Activated naive CD4-positive, alpha-beta T cell treated with anti-CD3 and anti-CD28 coated beads, Interleukin-2, amount 50 U/mL, for 16 hours (primary cell): ENCODE measurements at places on chromosomes 3 and 15.

- no peak for DNase-seq
These were observed 26.1 kb downstream of the RASGRP1 start for GRCh38 chr15:38538328-38539007.

DNA sequence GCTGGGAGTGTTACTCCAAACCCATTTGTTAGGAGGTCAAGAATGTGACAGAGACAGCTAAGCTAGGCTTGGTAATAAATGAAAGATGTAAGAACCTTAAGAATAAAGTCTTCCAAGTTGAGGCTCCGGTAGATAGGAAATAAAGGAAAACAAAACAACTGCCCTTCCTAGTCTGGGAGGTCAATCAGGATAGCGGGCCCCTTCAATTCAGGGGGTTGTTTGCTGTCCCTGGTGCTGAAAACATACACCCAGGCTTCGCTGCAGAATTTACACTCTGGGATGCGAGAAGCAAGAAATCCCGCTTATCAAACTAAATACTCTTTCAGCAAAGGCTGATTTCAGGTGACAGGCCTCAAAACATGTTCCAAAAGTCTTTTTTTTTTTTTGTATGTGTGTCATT is 393.4 kb downstream of the NTRK3 start:
- DNase-seq = no peak

DNA sequence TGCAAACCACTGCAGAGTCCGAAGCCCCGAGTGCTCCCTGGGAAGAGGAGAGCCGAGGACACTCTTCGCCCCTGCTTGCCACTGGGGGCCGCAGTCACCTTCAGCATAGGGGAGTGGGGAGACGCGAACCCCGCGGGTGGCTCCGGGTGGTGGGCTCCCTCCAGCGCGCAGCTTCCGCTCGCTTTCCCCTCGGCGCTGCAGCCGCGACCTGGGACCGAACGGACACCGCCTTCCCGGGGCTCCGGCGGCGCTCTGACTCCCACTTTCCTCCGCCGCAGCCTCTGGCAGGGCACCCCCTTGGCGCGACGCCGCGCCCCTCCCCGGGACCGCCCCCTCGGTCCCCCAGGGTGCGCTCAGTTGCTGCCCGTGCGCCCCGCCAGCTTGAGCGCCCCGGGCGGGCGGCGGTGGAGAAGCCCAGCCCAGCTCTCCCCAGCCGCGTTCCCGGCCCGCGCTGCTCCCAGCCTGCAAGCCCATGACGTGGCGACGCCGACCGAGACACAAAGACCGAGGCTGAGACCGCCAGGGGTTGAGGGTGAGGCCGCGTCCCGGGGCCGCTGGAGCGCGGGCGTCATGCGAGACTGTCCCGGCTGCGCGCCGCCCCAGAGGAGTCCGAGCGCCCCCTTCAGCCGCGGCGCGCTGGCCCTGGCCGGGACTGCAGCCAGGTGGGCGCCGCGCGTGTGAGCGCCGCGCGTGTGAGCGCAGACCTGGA is at the start of gene MINAR1:
Gene MINAR1 (plus strand): TSS at position 701 of the 709 bp plus-strand sequence. CDS start 23,812 bp downstream, outside the sequence.
- DNase-seq = no peak

DNA sequence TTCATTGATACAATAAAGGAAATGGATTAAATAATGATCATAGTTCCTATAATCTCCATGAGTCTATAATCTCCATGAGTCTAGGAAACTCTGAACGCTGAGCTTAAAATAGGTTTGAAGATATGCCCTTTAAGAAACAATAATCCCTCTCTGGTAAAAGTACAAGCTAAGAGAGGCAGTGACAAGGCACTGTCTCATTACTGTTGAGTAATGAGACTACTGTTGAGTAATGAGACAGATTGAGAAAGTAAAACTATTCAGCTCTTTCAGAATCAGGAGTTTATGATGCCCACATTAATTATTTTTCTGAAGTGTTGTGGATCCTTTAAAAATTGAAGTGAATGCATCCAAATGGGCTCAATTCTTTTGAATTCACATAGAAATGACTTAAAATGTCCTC is 235.5 kb upstream of the THRB start:
- no peak for DNase-seq

- no peak for DNase-seq
These were observed 223.0 kb upstream of the LYSMD4 start for GRCh38 chr15:99956022-99956775.

- DNase-seq = no peak
These were observed 62.6 kb downstream of the EIF4E3 start for GRCh38 chr3:71662568-71662967.

DNA sequence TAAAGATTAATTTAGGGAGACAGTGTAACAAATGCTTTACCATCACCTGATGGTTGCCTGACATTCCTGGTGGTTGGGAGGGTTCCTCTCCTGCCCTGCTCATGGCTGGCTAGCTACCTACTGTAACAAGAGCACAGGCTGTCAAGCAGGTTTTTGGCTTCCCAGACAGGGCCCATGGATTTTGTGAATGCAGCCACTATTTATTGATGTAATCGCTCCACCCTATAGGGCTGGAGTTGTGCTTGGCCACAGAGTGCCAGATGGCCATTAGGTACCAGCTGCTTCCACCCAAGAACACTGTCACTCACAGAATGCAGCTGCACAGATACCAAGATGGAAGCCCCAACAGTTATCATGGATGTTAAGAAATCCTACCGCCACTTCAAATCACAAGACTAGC is 31.0 kb upstream of the KLHL25 start:
- no peak for DNase-seq

- no peak for DNase-seq
These were observed 805.8 kb downstream of the NAALADL2 start for GRCh38 chr3:175664911-175665310.

GRCh38 chr3:24310887-24311286 is 183.8 kb downstream of the THRB start:
- DNase-seq = no peak

DNA sequence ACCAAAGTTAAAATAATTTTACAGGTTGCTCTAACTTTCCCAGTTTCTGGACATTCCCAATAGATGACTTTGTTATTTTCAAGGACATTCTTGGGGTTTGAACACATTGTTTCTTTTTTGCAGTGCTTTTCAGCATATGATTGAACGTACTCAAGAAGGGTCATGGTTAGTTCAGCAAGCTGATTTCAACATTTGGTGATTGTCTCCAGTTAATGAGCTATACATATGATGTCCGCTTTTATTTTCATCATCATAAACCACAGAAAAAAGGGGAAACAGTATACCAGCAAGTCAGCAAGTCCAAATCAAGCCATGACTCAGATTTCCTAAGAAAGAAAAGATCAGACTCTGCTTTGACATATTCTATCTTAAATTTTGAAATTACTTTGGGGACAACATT is 69.4 kb downstream of the B3GALNT1 start:
- DNase-seq = no peak

DNA sequence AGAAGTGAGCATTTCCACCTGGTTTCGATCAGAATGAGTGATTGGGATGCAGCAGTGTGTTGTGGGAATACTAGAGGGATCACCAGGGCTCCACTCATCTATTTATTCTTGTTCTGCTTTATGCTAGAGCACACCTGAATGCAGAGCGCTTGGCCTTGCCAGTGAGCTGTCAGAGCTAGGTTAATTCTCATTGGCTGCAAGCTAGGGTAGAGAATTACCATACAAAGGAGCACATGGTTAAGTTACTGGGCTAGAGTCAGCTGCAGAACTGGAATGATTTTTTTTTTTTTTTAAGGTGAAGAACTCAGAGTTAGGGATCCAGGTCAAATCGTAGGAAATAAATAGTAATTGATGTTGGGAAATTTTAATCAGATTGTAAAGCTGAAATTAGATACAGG is 8.8 kb downstream of the EIF2AK4 start:
- no peak for DNase-seq
